ENCODE measurements at places on chromosomes 3 and 15.

GRCh38 chr3:21934591-21934990 lies 183.6 kb upstream of the ZNF385D start:
- no peak for DNase-seq

- no peak for DNase-seq
Observed at GRCh38 chr3:122245513-122246174, 62.2 kb downstream of the CASR start.

- DNase-seq = no peak
Observed at GRCh38 chr15:46260937-46261336, 626.1 kb downstream of the SQOR start.

GRCh38 chr3:172137287-172138192 lies 98.2 kb downstream of the FNDC3B start:
- DNase-seq = no peak

DNA sequence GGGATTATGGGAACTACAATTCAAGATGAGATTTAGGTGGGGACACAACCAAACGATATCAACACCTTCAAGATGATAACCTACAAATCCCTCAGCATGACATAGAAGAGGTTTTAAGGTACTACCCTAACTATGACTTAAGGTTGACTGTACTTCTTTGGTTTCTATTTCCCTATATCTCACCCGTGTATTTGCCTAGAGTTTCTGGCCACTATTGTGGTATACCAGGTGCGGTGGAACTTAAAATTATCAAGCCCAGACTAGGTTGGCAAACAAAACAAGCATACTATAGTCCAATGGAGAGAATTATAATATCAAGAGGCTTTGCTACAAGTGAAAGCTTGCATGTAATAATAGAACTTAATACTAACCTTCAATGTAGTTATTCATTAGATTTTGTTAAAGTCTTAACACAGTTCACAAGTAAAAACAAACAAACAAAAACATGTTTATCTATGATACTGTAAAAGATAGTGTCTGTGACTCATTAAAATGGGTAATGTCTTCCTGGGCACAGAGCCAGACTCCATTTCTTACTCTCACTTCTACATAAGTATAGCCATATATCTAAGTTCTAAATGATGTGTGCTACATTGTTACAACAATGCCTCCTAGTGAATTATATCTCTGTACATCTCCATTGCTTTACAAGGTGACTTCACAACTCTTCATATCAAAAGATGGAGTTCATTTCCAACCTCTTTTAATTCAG lies 479.1 kb downstream of the ZBBX start:
- no peak for DNase-seq

GRCh38 chr15:47194718-47195117 lies 522.6 kb upstream of the SEMA6D start:
- no peak for DNase-seq

DNA sequence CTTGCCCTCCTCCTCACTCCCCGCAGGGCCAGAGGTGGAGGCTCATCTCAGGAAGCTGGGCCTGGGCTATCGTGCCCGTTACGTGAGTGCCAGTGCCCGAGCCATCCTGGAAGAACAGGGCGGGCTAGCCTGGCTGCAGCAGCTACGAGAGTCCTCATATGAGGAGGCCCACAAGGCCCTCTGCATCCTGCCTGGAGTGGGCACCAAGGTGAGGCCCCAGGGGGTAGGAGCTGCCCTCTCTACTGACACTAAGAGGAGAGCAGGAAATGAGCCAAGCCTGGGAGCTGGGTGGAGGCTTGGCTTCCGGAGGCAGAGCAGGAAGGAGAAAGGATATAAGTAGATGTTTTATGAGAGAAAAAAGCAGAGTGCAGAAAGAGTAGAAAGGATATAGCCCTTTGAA lies 4.9 kb downstream of the OGG1 start:
- no peak for DNase-seq

DNA sequence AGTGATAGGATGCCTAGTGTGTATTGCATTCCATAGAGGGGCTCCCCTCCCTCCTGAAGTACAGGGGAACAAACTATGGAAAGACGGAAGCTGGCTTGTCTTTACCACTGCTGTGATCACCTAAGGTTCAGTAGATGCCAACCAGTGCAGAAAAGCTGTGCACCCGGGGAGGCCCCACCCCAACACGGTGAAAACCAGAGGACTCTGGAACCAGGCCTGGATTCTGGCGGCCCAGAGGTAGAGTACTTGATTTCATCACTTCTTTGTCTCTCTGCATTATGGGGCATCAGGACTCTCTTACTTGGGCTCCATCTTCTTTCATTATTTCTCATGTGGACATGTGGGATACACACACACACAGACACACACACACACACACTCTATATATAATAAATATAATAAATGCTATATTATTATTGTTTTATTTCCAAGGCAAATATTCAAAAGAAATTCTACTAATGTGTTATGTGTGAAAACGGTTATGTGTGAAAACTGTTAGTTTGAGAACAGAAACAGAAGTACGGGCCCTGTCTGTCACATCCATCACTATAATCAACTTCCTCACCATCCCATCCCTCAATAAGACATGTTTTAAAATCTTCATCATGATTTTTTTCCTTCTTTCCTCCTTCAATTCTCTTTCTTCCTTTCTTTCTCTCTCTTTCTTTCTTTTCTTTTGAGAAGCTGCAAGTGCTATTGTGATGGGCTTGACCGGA lies 152.4 kb upstream of the CMC1 start:
- DNase-seq = no peak
